ENCODE measurements at places on chromosomes 2 and 18. TPM values are rescaled to one million over a fixed set of nuclear protein-coding genes. Genes with fewer than 3 reads are reported as not detected.

The DQX1 gene
- not detected for total RNA-seq

The VWA3B gene
- total RNA-seq = 0.27 TPM

The VSNL1 gene
- not detected for total RNA-seq

The RAX gene
- total RNA-seq = not detected

- H3K4me3 ChIP-seq = peak overlapping the region; percentile 24
- peak overlapping the region; percentile 95 for H3K27ac ChIP-seq
- H3K36me3 ChIP-seq = no peaks in the 10 kb centered on the region
- H3K4me1 ChIP-seq = peaks cover 42% of the 10 kb centered on the region
Observed at GRCh38 chr2:27798948-27799645, 27.6 kb downstream of the MRPL33 start.

The XDH gene
- total RNA-seq = not detected
